ENCODE measurements at places on chromosomes 3 and 15. TPM values are rescaled to one million over a fixed set of nuclear protein-coding genes. Genes with fewer than 3 reads are reported as not detected.

Gene MYL3
- total RNA-seq: not detected

Gene C2CD4A
- total RNA-seq: not detected

Gene SMARCC1
- 34.8 TPM for total RNA-seq

Gene CCDC54
- total RNA-seq: not detected
